Upper lobe of left lung (tissue), 6 donors: ENCODE measurements at places on chromosomes 3 and 15.

GRCh38 chr3:24498391-24498790 is 3.7 kb upstream of the THRB start:
- H3K27ac ChIP-seq = no peak overlapping the region
- peaks cover 8% of the 10 kb centered on the region for H3K4me1 ChIP-seq
- H3K36me3 ChIP-seq = no peaks in the 10 kb centered on the region
- no peak overlapping the region for H3K4me3 ChIP-seq
- no peaks in the 10 kb centered on the region for H3K27me3 ChIP-seq
- no peak for DNase-seq

DNA sequence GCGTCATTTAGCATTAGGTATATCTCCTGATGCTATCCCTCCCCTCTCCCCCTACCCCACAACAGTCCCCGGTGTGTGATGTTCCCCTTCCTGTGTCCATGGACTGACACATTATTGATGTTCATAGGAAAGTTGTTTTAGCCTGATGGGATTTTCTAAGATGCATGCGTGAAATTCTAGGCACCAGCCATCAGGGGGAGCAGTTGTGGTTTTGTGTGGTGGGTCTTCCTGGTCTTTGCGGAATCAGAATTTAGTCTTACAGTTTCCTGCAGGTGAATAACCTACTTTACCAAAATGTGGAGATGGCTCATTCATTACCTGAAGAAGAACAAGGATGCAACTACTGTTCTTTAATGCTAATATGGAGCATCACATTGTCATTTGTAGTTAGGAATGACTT is 455.0 kb upstream of the THBS1 start:
- no peak overlapping the region for H3K4me3 ChIP-seq
- no peak for DNase-seq
- no peaks in the 10 kb centered on the region for H3K36me3 ChIP-seq
- H3K4me1 ChIP-seq = peaks cover 16% of the 10 kb centered on the region
- H3K27ac ChIP-seq = no peak overlapping the region

DNA sequence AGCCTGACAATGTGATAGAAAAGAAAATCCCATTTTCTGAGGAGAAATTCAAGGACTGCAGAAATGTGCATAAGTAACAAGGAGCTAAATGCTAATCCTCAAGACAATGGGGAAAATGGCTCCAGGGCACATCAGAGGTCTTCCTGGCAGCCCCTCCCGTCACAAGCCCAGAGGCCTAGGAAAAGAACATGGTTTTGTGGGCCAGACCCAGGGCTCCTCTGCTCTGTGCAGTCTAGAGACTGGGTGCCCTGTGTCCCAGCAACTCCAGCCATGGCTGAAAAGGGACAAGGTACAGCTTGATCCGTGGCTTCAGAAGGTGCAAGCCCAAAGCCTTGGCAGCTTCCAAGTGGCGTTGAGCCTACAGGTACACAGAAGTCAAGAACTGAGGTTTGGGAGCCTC is 176.8 kb upstream of the SUCLG2 start:
- no peak for DNase-seq
- no peaks in the 10 kb centered on the region for H3K4me1 ChIP-seq
- no peak overlapping the region for H3K4me3 ChIP-seq
- no peaks in the 10 kb centered on the region for H3K36me3 ChIP-seq
- H3K27ac ChIP-seq = no peak overlapping the region
- H3K27me3 ChIP-seq = no peaks in the 10 kb centered on the region

DNA sequence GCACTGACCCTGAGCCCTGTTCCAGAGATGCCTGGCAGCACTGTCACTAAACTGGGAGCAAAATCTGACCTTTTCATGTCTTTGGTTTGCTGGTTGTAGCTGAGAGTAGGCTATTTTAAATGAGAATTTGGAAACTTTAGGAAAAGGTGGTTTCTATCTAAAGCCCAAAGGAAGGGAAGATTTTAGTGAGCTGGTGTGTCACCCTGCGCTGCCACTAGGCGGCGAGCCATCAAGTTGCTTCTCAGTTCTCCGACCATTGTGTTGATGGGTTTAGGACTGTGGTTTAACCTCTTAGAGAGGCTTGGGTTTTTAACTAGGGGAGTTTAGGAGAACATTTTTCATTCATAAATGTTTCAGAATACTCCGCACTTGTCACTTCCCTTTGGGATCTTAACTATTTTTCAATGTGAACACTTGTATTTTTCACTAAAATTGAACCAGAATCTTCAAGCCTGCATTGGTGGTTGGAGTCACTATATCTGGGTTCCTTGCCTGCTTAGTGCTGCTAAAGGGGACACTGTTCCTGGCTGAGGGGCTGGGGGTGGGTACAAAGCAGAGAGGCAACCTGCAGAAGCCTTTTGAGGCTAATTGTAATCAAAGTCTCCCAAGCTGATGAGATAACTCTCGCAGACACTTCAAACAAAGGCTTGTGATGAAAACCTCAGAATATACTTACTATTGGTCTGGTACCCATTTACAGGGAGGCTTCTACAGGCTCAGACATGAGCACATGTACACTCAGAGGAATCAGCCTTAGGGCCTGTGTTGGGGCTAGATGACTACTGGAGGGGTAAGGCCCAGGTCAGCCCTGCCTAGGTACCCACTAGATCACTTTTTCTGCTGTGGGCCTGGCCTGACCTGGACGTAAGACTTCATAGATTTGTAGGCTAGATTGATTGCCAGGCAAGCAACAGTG is 16.8 kb downstream of the EXOSC7 start:
- no peak for DNase-seq
- no peak overlapping the region for H3K27ac ChIP-seq
- H3K4me3 ChIP-seq = no peak overlapping the region
- H3K27me3 ChIP-seq = no peaks in the 10 kb centered on the region
- peaks cover 49% of the 10 kb centered on the region for H3K36me3 ChIP-seq

- DNase-seq = no peak
- H3K4me3 ChIP-seq = no peak overlapping the region
- no peaks in the 10 kb centered on the region for H3K27me3 ChIP-seq
- no peaks in the 10 kb centered on the region for H3K4me1 ChIP-seq
- H3K27ac ChIP-seq = no peak overlapping the region
Observed at GRCh38 chr3:119776304-119776703, 5.6 kb upstream of the NR1I2 start.

DNA sequence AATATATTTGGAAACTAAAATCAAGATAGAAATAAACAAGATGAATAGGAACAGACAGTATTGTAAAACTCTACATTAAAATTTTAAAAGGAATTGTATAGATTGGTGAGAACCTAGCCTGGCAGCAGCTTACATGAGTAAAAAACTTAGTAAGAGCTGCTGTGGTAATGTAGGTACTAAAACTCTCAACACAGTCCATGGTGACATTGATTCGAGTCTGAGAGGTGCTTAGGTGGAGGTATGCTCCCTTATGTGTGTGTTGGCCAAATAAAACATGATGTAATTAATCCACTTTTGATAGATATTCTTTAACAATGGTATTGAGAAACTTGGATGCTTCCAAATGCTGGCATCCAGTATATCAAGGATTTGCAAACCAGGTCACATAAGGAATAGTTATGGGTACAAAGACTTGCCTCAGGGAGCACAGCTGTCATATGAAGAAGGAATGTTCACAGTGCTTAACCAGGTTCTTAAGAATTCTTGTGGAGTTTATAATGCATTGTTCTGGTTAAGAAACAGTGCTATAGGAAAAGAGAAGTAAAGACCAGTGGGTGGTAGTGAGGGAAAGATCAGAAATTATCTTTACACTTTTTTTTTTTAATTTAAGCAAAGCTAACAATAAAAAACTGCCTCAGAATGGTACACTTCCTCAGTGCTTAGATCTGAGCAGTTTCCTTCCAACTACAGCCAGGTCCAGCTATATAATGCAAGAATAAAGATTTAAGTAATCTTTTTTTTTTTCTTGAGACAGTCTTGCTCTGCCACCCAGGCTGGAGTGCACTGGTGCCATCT is 24.6 kb upstream of the IL20RB start:
- no peak overlapping the region for H3K27ac ChIP-seq
- H3K4me1 ChIP-seq = peaks cover 35% of the 10 kb centered on the region
- no peak for DNase-seq
- H3K36me3 ChIP-seq = no peaks in the 10 kb centered on the region

GRCh38 chr3:170523248-170523647 is 62.6 kb downstream of the SLC7A14 start:
- no peak overlapping the region for H3K27ac ChIP-seq
- H3K4me1 ChIP-seq = no peaks in the 10 kb centered on the region
- no peaks in the 10 kb centered on the region for H3K36me3 ChIP-seq
- no peak overlapping the region for H3K4me3 ChIP-seq

- H3K4me3 ChIP-seq = no peak overlapping the region
- no peaks in the 10 kb centered on the region for H3K36me3 ChIP-seq
- H3K4me1 ChIP-seq = peaks cover 3% of the 10 kb centered on the region
- no peaks in the 10 kb centered on the region for H3K27me3 ChIP-seq
Observed at GRCh38 chr15:39661776-39662175, 80.9 kb downstream of the THBS1 start.

- H3K27me3 ChIP-seq = no peaks in the 10 kb centered on the region
- H3K36me3 ChIP-seq = no peaks in the 10 kb centered on the region
- no peak for DNase-seq
- H3K27ac ChIP-seq = no peak overlapping the region
- peaks cover 11% of the 10 kb centered on the region for H3K4me1 ChIP-seq
Observed at GRCh38 chr3:183873914-183874313, 10.8 kb downstream of the PARL start.

DNA sequence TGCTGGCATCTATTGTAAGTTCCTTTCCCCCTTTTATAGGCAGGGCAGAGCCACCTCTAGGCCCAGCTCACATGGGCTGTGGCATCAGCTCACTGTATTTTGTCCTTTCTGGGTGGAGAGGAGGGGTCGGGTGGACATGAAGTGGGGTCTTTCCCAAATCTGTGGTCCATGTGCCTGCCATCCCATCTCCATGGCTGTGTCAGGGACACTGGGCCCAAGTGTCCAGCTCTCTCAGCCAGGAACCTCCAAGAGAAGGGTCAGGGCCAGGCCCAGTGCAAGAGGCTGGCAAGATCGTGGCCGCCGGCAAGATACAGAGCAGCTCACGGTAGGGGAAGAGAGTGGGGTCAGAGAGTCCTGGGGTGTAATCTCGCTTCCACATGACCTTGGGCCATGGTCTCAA is 85.3 kb downstream of the PCSK6 start:
- no peak overlapping the region for H3K4me3 ChIP-seq
- no peak for DNase-seq
- H3K4me1 ChIP-seq = no peaks in the 10 kb centered on the region
- no peaks in the 10 kb centered on the region for H3K27me3 ChIP-seq

DNA sequence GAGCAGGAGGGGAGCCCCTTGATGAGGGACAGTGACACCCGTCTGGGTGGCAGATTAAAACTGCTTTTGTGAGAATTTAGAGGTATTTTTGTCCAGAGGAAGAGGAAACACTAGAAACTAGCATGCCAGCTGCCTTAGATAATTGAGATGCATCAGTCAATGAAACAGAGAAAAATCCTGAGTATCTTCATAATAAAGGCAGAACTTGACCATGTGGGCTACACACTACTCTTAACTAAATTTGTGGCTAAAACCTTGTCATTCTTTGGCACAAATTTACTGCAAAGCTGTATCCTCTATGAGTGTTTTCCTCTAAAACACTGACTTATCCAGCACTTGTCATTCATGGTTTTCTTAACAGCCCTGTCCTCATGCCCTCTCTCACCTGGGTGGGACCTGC is 259.7 kb upstream of the TPM1 start:
- no peak for DNase-seq
- H3K36me3 ChIP-seq = no peaks in the 10 kb centered on the region
- no peaks in the 10 kb centered on the region for H3K27me3 ChIP-seq
- no peak overlapping the region for H3K4me3 ChIP-seq
- peaks cover 10% of the 10 kb centered on the region for H3K4me1 ChIP-seq

DNA sequence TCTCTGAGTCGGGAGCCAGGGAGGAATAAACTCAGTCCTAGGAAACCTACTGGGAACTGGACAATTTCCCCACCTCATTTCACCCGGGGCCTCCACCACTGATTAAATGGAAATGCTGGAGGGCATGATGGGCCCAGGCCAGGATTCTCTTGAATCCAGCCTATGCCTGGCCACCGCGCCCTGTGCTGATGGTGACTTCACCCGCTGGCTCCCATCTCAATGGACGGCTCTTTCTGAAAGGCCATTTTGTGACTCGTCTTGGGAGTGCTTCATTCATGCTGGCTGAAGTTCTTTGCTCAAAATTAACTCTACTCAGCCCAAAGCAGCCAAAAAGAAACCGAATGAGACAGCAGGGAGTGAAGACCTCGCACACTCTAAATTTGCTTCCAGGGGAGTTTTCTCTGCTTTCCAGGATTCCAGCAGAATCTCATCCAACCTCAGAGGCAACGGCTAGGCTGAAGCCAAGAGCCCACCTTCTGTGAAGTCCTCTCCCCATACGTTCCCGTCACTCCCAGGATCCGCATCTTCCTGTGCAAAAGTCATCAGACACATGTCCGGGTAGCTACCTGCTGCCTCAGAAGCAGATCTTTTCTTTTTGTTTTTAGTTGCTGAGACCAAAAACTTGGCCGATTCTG is 266.0 kb upstream of the ICE2 start:
- H3K4me1 ChIP-seq = no peaks in the 10 kb centered on the region
- no peaks in the 10 kb centered on the region for H3K36me3 ChIP-seq
- H3K27me3 ChIP-seq = no peaks in the 10 kb centered on the region
- no peak overlapping the region for H3K4me3 ChIP-seq

DNA sequence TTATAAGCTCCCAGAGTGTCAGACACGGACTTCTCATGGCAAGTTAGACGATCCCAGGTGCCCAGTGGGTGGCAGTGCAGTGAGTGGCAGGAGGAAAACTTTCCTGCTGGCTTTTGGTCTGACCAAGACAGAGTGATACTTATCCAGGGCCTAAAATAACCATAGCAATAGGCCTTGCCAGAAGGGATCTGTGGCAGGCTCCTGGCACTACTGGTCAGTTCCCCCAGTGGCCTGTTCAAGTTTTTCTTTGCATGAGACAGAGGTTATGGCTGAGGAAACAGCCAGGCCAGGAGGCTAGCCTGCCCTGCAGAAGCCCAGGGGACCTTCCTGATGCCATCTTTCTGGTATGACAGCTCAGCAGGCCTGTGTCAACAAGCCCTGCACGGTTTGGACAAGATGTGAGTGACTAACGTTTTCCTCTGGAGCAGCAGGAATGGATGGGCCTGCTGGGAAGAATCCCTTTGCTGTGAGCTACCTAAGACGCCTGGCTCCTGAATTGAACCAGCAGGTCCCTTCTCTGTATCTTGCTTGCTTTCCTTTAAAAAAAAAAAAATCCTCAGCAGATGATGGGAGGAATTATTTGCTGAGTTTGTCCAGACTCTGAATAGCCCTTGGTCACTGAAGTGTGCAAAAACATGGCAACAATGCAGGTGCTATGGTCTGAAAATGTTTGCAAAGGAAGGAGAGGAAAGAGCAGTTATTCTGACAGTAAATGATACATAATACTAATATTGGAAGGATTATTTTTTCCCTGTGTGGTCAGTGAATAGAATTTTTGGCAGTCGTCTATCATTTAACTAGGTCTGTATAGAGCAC is 18.0 kb downstream of the SCG5 start:
- no peak overlapping the region for H3K27ac ChIP-seq
- H3K36me3 ChIP-seq = no peaks in the 10 kb centered on the region
- no peaks in the 10 kb centered on the region for H3K27me3 ChIP-seq
- H3K4me1 ChIP-seq = peaks cover 5% of the 10 kb centered on the region
- H3K4me3 ChIP-seq = no peak overlapping the region

GRCh38 chr3:148707601-148708380 is 10.1 kb downstream of the AGTR1 start:
- no peak overlapping the region for H3K27ac ChIP-seq
- H3K4me3 ChIP-seq = no peak overlapping the region
- H3K36me3 ChIP-seq = no peaks in the 10 kb centered on the region
- H3K4me1 ChIP-seq = no peaks in the 10 kb centered on the region

- H3K4me3 ChIP-seq = no peak overlapping the region
- H3K4me1 ChIP-seq = no peaks in the 10 kb centered on the region
- H3K27me3 ChIP-seq = no peaks in the 10 kb centered on the region
- no peak overlapping the region for H3K27ac ChIP-seq
Observed at GRCh38 chr3:108416111-108416869, 94.1 kb downstream of the MYH15 start.

- no peak overlapping the region for H3K4me3 ChIP-seq
Observed at GRCh38 chr3:100984308-100984707, 8.9 kb downstream of the ABI3BP start.
